ENCODE measurements at places on chromosomes 6 and 20.
A peak's percentile ranks its signal among the peaks of the same experiment; 100 is the strongest.

- DNase-seq = no peak
Measured at GRCh38 chr6:89186762-89187161, 30.4 kb downstream of the GABRR1 start.

DNA sequence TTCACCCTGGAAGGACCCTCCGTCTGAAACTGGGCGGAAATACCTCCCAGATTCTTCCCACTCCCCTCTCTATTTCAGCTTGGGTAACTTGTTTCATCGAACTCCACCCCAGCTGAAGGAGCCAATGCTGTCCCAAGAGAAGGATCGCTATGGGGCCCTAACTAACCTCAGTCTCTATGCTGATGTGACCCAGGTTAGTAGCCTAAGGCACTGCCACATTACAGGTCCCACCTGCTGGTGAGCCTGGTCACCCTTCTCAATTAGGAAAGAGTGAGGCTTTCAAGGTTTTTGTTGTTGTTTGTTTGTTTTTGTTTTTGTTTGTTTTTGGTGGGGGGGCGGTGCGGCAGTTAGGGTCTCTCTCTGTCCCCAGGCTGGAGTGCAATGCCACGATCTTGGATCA lies 168.4 kb downstream of the OR2B2 start:
- DNase-seq = no peak

- peak; percentile 79 for DNase-seq
Measured at GRCh38 chr6:90397929-90398674, 101.5 kb upstream of the BACH2 start.

DNA sequence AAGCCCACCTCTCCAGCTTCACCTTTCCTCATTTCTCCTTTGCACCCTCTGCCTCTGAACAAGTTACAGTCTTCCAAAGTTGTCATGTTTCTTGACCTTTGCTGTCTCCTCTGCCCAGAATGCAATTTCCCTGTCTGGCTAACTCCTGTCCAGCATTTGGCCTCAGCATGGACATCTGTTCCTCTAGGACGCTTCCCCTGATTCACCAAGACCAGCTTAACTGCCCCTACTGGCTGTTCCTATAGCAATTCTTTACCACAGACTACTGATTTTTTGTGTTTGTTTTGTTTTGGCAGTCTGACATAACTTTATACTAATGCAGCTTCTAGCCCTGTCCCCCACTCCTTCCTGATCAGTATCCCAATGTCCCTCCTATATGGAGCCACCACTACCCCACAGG lies 13.4 kb downstream of the GNL1 start:
- no peak for DNase-seq

GRCh38 chr20:59314997-59315396 lies 14.6 kb downstream of the EDN3 start:
- no peak for DNase-seq

- DNase-seq = no peak
Measured at GRCh38 chr6:139290787-139291311, 949 bp downstream of the TXLNB start.

DNA sequence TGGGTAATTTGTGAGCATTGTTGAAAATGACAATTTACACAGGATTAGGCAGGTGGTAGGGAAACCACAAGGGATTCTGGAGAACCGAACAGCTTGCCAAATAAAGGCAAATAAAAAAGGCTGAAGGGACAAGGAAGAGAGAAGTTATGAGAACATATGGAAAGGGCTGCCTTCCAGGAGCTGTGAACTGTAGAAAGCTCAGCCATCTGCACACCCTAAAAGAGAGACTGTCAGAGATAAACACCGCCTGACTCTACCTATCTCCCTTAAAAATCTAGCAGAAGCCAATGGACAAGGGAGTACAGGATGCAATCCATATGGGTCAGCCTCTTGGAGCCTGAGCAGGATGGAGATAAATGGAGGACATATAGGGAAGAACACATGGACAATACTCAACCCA lies 12.7 kb upstream of the SLC17A1 start:
- DNase-seq = no peak

GRCh38 chr6:5247201-5247600 lies 13.5 kb downstream of the LYRM4 start:
- no peak for DNase-seq

DNA sequence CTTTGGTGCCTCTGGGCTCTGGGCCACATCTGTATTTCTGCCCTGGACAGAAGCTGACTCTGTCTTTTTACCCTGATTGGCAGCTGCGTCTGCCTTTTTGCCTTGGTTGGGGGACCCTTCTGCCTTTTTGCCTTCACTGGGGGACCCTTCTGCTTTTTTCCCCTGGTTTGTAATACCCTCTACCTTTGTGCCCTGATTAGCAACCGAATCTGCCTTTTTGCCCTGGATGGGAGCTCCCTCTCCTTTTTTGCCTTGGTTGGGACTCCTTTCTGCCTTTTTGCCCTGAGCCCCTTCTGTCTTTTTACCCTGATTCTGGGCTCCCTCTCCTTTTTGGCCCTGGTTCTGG lies 23.4 kb downstream of the RRBP1 start:
- DNase-seq = no peak

GRCh38 chr20:30168025-30168799 lies 1089.3 kb upstream of the DEFB115 start:
- DNase-seq = peak; percentile 18

- DNase-seq = no peak
Measured at GRCh38 chr6:39642270-39642669, 82.9 kb downstream of the KIF6 start.

DNA sequence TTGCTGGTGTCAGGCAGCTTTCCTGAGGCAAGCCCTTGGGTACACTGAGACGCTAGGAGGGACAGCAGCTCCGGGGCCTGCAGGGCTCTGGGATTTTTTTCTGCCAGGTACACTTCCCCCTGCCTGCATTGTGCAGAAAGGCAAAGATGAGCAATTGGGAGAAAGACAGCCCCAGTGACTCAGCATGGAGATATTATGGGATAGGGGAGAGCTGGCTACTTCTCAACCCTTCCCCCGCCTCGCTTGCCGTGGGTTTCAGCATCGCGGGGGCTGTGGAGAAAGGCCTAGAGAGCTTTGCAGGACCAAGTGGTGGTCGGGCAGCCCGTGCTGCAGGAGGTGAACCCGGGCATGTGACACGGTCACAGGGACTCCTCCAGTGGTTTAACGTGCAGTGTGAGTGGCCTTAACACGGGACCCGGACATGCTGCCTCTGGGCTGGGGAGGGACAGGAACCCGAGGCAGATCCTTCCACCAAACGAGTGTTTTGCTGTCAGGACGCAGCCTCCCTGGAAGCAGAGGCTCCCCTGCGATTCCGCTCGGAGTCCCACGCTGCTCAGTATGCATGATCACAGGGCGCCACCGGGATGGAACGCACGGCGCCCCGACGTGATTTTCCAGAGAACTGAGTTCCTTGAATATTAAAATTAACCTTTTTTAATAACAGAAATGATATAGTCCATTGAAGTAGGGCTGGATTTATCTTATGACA lies 139.9 kb downstream of the CDH4 start:
- DNase-seq = no peak

All from stimulated activated CD4-positive, alpha-beta T cell treated with anti-CD3 and anti-CD28 coated beads, Interleukin-12 subunit alpha, Interleukin-12 subunit beta, amount 100 ng/mL, for 48 hours (primary cell).